Right ventricle myocardium inferior (tissue), 1 donor: ENCODE measurements at places on chromosomes 11 and 22. TPM values are rescaled to one million over a fixed set of nuclear protein-coding genes. Genes with fewer than 3 reads are reported as not detected.

DNA sequence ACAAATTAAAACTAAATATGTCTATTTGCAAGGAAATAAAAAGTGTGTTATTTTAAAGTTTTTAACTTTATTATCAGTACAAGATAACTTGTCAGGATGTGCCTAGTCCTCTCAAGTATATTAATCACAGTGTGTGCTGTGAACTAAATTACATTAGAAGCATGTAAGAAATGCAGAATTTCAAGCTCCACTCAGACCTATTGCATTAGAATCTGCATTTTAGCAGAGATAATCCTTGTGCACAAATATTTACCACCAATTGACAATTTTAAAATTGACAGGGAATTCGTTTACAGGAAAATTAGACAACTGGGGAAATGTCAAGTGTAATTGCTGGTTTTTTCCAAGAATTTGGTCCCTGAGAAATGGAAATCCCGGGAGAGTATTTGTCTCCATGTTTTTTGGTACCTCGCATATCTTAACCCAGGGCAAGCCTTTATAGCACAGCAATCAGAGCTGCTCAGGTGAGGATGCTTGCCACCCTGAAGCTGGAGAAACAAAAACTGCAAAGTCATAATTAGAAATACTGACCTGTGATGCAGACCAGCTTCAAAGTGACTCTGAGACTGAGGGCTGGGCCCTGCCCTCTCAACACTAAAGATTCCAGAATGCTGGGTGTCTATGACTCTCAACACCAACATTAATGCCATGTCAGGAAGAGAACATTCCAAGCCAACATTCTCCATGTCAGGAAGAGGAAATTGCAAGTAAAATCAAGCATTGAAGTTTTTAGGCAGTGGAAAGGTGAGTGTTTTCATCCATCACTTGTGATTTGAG is at the start of gene OR8G1:
TSS of gene OR8G1 (plus strand) at position 475 of the 777 bp plus-strand sequence. CDS start 8,581 bp downstream, outside the sequence.
- no peak for DNase-seq

DNA sequence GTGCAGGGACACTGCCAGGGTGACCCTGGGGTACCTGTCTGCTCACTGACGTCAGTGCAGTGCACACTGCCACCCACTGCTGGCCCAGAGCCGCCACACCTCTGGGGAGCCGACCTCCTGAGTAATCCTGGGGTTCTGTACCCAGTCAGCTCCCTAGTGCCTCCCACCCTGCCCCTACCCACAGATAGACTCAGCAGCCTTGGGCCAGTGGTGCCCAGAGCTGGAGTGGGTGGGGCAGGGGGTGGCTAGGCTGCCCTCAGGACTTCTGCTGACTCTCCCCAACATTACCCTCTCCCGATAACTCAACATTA is 5.8 kb downstream of the NRXN2 start:
- DNase-seq, result no peak

DNA sequence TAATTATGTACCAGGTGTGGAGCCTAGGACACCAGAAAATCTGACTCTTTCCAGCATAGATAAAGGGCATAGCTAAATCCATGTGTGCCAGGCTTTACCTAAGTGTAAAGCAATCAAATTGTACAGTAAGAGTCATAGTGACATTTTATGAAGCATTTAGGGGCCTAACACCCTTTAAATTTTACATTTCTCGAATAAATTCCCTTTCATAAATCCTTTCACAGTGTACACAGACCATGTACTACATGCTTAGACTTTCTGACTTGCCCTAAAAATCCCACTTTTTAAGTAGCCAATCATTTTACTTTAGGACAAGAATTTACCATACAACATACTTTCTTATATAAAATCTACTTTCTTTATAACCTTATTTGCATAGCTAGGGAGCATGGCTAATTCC is 727.6 kb upstream of the LUZP2 start:
- DNase-seq, result no peak

DNA sequence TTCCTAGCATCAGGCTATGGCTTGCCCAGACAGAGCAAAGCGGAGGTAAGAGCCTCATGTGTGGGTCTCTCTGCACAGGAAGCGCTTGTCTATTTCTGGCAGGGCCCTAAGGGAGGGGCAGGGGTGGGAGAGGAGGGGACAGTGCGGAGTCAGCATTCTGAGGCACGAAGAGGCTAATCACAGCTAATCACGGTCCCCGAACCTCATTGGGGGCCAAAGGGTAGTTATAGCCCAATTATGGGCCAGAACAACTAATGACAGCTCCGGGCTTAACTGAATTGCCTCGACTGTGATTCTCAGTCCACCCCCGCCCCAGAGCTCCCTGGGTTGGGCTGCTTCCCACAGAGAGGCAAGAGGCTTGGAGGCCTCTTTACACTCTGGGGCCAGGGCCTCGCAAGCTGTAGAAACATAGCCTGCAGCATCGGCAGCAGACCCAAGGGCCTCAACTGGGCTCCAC is 72.7 kb upstream of the PRDM11 start:
- no peak for DNase-seq

Gene CD59
- total RNA-seq, result 817 TPM

Gene CTTN
- total RNA-seq, result 166 TPM
